ENCODE measurements at places on chromosomes 7 and 10.

- DNase-seq = no peak
These were observed 515 bp downstream of the TBX20 start for GRCh38 chr7:35253460-35253709.

DNA sequence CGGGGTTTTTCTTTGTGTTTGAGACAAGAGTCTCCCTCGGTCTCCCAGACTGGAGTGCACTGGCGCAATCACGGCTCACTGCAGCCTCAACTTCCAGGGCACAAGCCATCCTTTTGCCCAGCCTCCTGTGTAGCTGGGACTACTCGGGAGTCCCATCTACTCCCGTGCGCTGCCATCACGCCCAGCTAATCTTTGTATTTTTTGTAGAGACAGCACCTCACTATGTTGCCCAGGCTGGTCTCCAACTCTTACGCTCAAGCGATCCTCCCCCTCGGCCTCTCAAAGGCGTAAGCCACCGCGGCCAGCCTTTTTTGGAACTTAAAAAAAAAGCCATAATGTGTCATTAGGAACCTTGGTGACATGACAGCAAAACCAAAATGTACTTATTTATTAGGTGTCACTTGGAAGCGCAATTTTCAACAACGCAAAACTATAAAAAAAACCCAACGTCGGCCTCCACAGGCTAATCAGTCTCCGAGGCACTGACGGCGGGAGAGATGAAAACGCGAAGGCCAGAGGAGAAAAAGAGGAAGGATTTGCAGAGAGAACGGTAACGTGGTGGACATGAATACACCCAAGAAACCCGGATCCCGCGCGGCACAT is 911 bp upstream of the HNRNPH3 start:
- DNase-seq = peak; percentile 61

GRCh38 chr10:103890194-103890658 is 27.8 kb downstream of the STN1 start:
- DNase-seq = no peak

GRCh38 chr10:79427965-79428364 is 17.5 kb downstream of the ZCCHC24 start:
- no peak for DNase-seq

DNA sequence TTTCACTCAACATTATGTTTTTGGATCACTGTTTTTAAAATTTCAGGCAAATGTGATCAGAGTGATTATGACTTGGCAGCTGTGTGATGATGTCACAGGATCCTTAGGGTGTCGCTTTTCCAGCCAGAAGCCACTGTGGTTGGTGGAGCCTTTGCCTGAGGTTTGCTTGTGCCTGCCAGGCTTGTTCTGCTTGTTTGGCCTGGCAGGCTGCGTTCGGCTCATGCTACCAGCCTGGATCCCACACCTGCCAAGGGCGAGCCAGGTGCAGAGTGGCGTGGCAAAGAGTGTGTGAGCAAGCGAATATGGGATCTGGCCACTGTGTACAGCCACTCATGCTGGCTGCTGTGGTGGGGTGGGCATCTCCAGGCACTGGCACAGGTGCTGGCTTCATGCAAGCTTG is 55.7 kb downstream of the ADK start:
- peak; percentile 37 for DNase-seq

GRCh38 chr7:84900215-84900614 is 286.6 kb downstream of the SEMA3D start:
- DNase-seq = no peak

DNA sequence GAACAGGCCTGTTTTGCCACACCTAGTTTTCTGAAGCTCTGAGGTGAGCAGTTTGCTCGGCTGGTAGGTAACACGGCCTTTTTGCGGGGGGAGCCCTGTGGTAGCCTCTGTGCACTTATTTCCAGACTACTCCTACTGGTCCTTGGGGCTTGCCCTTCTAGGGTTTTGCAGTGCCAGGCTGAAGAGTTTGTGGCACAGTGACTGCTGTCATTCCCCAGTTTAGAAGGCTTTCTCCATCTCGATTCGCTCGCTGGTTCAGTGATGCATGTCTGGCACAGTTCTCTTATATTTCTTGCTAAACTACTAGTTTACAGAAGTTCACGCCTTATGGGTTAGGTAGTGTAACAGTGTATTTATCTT is 711 bp downstream of the KIF20B start:
- DNase-seq = peak; percentile 20

DNA sequence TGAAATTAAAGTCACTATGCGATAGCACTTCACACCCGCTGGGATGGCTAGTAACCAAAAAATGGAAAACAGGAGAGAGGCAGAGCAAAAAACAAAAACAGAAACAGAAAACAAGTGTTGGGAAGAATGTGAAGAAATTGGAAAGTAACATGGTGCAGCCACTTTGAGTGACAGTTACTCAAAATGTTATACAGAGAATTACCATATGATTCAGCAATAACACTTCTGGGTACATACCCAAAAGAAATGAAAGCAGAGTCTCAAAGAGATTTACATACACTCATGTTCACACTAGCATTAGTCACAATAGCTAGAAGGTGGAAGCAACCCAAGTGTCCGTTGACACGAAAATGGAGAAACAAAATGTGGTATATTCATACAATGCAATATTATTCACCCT is 88.6 kb upstream of the KCNIP2 start:
- no peak for DNase-seq

- DNase-seq = no peak
These were observed 237.7 kb downstream of the ETV1 start for GRCh38 chr7:13751766-13752165.
